ENCODE measurements at places on chromosomes 5 and 9.
A peak's percentile ranks its signal among the peaks of the same experiment; 100 is the strongest.

GRCh38 chr9:11340654-11341053 is 727.9 kb upstream of the PTPRD start:
- no peak for DNase-seq

DNA sequence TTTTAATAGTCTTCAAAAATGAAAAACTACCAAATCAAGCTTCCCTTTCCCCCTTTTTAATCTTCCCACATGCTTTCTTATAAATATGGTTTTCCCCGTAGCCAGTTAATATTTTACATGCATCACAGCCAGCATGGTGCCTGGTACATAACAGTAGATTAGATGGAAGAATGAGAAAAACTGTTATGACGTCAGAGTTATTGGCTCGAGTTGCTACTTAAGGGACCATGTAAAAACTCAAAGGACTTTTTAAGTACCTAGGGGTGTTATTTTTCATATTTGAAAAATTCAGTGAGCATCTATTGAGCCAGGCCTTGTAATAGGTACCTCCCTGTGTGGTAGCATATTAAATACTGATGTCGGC is 176.4 kb downstream of the SMARCA2 start:
- DNase-seq, result no peak

GRCh38 chr5:61507232-61507631 is 175.2 kb downstream of the ZSWIM6 start:
- DNase-seq, result no peak

GRCh38 chr9:83445703-83446265 is 92.4 kb downstream of the FRMD3 start:
- DNase-seq, result no peak

GRCh38 chr9:71268871-71269635 is 147.6 kb upstream of the TRPM3 start:
- DNase-seq, result peak; percentile 2

DNA sequence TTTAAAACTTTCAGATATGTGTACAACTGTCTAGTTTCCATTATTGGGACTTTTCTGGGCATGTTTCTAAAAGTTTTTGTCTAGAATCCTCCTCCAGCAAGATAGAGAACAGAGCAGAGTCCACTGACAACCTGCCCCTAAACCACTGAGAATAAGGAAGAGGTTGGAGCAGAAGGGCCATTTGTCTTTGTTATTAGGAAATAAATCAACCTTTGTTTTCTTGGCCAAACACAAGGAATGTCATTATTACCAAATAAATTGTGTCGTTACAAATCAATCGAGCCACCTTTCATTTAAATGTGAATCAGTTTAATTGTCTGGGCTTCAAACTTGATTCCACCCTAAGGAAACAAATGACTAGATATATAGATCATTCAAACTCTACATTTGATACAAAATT is 81.4 kb downstream of the GAS1 start:
- no peak for DNase-seq

DNA sequence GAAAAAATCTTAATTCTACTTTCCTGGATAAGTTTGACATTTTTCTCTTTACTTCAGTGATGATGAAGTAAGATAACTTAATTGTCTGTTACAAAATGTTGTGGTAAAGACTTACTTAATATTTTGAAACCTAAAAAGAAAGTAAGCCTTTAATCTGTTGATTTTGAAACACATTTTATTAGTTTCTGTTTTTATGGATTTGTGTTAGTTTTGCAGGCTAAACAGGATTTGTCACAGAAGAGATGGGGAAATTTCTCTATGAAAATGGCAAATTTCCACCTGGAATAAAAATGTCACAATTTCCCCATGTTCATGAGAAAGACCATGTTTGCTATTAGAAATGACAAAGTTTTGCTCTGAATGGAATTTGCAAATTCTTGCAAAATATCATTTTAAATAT is 237.1 kb downstream of the RFX3 start:
- DNase-seq, result no peak

- DNase-seq, result no peak
These were observed 116.1 kb upstream of the TAF11L2 start for GRCh38 chr5:17381932-17382331.

GRCh38 chr9:94757158-94757557 is 30.7 kb downstream of the AOPEP start:
- DNase-seq, result peak; percentile 80

- no peak for DNase-seq
These were observed 47.7 kb downstream of the MAPKAP1 start for GRCh38 chr9:125659201-125659840.

DNA sequence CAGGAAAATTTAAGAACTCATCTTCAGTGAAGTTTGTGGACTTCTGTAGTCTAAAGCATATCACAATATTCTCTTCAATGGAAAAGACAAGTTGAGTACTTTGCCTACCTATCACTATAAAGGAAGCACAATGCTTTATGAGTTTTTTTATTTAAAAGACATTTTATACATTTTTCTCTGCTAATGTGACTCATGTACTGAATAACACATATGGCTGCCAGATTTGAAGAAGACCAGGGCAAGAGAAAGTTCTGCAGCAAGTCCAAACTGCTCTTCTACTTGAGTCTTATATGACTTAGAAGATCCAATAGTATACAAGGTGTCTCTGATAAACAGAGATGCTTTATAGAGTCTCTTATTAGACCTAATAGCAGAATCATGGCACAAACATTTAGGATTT is 978.4 kb downstream of the TLE4 start:
- no peak for DNase-seq

- no peak for DNase-seq
These were observed 17.2 kb upstream of the RGS3 start for GRCh38 chr9:113446323-113446740.

GRCh38 chr5:111004291-111004690 is 67.2 kb upstream of the TSLP start:
- DNase-seq, result no peak

GRCh38 chr9:80049096-80049782 is 477.5 kb downstream of the TLE4 start:
- DNase-seq, result no peak

DNA sequence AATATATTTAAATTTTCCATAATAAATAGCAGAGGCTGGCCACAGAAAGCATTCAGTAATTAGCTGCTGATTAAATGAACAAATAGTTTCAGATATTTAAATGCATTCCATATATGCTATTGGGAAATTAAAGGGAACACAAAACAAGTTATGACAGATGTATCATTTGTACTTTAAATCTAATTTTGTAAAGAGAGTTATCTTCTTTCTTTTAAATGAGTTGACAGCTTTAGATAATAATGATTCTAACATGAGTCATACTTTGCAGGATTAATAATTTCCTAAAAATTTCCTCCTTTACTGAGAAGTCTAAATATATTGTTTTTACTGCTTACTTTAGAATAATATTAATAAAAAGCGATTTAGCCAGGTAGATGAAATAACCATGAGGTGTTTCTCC is 320.1 kb downstream of the ADAMTS6 start:
- DNase-seq, result no peak

DNA sequence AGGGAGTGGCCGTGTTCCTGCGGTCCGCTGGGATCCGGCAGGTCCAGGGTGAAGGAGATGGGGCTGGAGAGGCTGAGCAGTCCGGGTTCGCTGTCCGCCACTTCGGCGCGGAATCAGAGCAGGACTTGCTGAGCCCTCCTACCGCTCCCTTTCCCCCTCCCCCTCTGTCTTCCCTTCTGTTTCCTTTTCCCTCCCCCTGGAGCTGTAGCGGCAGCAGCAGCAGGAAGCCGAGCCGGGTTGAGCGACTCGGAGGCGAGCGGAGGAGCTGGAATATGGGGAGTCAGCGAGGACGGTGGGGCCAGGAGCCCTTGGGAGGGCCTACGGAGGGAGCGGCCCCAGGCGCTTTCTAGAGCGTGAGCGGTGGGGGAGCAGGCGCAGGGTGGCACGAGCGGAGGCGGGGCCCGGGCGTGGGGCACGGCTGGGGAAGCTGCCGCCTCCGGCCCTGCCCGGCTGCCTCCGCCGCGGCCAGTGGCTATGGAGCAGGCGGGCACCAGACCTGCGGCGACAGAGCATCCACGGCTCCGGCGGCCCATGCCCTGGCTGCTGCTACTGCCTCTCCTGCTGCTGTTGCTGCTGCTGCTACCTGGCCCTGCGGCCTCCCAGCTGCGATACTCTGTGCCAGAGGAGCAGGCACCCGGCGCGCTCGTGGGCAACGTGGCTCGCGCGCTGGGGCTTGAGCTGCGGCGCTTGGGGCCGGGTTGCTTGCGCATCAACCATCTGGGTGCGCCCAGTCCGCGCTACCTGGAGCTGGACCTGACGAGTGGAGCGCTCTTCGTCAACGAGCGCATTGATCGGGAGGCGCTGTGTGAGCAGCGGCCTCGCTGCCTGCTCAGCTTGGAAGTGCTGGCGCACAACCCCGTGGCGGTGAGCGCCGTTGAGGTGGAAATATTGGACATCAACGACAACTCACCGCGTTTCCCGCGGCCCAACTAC is at the start of gene PCDHAC2:
Gene PCDHAC2, plus strand, starts transcription at position 184 of the 933 bp plus-strand sequence. Its CDS starts 291 bp downstream, at position 475.
- DNase-seq, result no peak

DNA sequence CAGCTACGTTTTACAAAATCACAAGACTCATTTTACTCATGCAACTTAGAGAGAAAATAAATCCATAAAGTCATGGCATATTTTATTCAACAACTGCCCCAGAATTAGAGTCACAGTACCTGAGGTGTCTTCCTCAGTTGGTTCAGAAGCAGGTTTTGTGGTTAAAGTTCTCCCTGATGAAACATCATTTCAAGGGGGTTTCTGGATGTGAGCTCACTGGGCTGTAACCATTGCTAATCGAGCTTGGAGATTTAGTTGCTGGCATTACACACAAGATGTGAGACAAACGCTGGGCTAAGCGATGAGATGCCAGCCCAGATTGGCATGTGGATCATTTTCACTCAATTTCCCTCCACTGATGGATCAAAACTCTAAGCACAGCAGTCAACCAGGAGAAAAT is 131.3 kb downstream of the PRELID2 start:
- DNase-seq, result no peak

- DNase-seq, result no peak
These were observed 59.4 kb upstream of the DNAH5 start for GRCh38 chr5:14003936-14004335.

- DNase-seq, result no peak
These were observed 174.3 kb downstream of the TAF11L14 start for GRCh38 chr5:17808566-17808965.

- peak; percentile 69 for DNase-seq
These were observed 104.9 kb upstream of the PTPN3 start for GRCh38 chr9:109602987-109603386.

GRCh38 chr5:123425431-123425830 is 2.2 kb upstream of the CEP120 start:
- DNase-seq, result no peak

GRCh38 chr9:92711844-92712243 is 41.9 kb upstream of the IPPK start:
- no peak for DNase-seq

DNA sequence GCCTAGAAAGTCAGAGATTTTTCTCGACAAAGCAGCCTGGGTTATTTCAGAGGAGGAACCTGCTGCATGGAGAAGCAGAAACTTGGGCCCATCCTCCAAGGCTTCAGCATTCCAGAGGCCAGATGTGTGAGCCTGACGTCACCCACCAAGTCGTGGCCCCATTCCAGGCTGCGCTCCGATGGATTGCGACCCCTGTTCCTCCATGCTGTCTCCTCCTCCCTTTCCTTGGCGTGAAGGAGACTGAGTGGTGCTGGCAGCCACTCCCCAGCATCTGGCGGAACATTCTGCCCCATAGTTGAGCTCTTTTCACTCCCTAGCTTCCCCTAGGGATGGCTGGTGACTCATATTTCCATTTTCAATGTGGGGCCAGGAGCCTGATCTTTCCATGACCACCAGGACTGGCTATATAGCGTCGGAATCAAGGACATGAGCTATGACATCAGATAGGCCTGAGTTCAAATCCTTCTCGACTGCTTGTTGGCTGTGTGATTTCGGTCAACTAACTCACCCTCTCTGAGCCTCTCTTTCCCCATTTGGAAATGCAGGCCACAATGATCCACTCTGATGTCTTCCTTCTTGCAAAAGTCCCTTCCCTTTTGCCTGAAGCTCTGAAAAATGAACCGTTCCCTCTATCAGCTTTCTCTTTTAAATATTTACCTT is 24.5 kb upstream of the DUSP1 start:
- DNase-seq, result peak; percentile 56

- DNase-seq, result peak; percentile 6
These were observed 465.5 kb downstream of the DNAH5 start for GRCh38 chr5:13478831-13479465.

DNA sequence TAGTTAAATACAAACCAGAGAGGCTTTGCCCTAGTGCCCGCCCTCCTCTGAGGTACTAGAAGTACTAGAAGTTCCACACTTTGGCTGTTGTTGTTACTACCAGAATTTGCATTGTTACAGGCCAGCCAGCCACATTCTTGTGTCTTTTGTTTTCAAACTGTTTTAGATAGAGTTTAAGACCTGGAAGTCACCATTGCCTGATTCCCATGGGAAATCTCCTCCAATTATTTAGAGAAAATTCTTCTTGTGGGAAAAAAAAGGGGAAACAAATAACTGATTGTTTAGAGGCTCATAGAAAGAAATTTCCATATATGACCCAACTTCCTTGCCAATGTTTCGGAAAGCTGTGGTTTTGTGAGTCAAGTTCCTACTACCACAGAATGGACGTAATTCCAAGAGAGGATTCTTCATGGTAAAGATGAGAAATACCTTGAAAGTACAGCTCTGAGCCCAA is 252.2 kb downstream of the GOLPH3 start:
- DNase-seq, result peak; percentile 48

DNA sequence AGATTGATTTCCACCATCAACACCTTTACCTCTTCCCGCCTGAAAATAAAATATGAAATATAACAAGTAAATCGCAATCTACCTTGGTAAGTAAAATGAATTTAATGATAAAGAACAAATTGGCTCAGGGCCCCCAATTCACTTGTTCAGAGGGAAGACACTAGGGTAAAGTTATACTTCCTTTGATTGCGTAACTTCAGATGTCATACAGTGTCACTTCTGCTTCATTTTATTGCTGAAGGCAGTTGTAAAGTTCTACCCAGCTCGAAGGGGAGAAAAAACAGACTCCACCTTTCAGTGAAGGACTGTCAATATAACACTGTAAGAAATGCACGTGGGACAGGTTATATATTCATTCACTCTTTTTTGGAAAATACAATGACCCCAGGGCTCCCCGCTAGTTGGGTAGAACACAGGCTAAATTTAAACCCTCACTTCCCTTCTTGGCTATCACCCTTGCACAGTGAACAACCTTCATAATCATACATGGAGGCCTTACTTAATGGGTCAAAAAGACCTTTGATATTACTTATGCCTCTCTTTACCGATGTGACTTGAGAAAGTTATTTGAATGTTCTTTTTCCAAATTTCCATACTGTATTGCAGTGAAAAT is 848.8 kb downstream of the MAT2B start:
- DNase-seq, result no peak
